ENCODE measurements at places on chromosomes 1 and 21.

- no peak for DNase-seq
Observed at GRCh38 chr1:21706151-21706835, 37.1 kb upstream of the RAP1GAP start.

GRCh38 chr1:223016890-223017289 lies 126.2 kb downstream of the TLR5 start:
- no peak for DNase-seq

GRCh38 chr1:169925505-169926482 lies 32.1 kb upstream of the SCYL3 start:
- DNase-seq = no peak

DNA sequence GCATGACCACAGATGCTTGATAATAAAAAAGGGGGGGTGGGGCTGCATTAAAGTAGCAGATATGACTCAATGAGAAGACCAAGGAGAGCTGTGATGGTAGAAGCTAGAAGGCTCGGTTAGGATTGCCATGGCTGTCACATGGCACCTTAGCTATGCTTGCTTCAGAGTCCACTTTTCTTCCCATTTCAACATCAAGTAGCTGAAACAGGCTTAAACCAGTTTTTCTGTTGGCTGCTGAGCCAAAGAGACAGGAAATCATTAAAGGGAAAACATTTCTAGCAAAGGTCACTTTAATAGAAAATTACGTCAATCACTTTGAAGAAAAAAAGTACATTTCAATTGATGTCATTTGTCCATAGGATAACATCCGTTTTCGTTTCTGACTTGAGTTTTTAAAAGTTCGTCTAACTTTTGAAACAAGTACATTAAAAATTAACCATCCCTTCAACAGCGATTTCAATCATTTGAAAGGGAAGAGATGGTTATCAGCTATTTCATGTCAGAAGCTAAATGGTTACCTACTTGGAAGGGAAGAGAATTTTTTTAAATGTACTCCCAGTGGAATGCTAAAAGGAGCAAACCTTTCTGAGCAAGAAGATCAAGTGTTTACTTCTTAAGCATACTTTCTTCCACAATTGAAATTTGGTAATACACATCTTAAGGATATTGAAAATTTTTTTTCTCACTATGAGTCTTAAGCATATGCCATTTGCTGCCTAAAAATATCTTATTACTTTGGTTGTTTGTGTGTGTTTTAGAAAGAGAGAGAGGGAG lies 488.1 kb upstream of the PRMT6 start:
- DNase-seq = no peak

DNA sequence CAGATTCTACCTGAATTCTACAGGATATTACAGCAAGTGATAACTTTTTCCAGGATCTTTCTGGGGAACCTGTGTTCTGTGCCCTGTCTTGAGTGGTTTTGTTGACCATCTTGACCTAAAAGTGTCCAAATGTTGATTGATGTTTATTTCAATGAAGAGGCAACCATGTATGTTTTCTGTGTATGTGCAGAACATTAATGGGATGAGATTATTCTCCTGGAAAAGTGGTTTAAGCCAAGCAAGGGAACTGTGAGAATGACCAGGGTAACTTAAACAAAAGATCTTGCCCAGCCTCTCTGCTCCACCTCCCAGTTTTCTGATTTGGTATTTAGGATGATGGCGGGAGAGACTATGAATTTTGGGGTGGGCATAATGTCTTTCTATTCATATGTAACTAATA lies 1.0 kb upstream of the SAMD13 start:
- no peak for DNase-seq

- no peak for DNase-seq
Observed at GRCh38 chr1:78092643-78093042, 46.9 kb downstream of the GIPC2 start.

DNA sequence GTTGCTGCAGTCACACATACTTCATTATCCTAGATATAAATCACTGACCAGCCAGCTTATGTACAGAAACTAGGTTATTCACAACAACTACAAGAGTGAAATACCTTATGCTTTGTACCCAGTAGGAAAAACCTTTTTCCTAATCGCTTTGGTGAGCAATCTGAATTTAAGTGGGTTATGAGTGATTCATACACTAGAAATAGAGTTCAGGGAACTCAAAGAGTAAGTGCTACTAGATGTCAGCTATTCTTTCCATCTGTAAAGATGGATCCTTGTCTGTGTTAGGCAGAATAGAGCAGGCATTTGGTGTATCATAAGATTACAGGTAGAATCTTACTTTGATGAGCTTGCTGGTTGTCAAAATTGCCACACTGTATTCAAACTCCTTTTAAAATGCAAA lies 101.9 kb downstream of the ZNF644 start:
- DNase-seq = no peak

- no peak for DNase-seq
Observed at GRCh38 chr1:19157653-19158052, 52.4 kb downstream of the UBR4 start.

DNA sequence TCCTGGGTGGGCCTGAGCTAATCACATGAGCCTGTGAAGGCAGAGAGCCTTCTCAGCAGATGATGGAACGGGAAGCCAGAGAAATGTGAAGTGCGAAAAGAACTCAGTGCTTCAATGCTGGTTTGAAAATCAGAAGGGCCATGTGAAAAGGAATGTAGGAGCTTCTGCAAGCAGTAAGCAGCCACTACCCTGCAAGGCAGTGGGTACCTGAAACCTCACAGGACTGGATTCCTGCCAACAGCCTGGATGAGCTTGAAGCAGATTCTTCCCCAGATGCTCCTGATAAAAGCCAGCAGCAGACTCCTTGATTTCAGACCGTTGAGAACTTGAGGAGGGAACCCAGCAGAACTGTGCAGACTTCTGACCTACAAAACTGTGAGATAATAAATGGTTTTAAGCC lies 158.6 kb downstream of the SYT2 start:
- DNase-seq = no peak

DNA sequence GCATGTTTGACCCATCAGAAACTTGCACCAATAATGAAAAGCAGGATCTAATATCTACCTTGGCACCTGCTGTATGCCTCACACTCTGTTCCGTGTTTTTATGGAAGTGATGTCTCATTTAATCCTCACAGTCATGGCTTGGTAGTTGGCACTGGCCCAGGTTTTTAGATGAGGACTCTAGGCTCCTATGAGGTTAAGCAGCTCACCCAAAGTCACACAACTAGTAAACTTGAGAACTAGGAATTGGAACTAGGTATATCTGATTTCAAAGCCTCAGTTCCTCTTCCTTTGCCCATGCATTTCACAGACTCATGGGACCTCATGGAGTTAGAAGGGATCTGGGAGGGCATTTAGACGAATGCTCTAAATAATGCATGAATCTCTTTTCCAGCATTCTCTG lies 21.3 kb upstream of the TARBP1 start:
- DNase-seq = no peak

DNA sequence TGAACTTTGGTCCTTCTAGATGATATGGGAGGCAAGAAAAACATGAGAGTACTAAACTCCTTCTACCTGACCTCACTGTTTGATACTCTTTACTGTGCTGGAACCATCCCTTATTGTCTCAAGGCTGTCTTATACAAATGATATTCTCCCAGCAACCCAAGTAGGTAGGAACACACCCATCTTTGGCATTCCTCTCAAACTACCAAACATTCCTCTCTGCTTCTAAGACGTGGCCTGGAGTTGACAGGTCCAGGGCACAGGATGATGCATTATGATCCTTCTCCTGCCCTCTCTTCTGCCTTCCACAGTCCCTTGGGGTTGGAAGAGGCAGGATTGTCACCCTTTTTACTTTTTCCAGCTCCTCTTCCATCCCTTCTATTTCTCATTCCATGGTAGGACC lies 90.5 kb downstream of the SPATA17 start:
- DNase-seq = no peak

DNA sequence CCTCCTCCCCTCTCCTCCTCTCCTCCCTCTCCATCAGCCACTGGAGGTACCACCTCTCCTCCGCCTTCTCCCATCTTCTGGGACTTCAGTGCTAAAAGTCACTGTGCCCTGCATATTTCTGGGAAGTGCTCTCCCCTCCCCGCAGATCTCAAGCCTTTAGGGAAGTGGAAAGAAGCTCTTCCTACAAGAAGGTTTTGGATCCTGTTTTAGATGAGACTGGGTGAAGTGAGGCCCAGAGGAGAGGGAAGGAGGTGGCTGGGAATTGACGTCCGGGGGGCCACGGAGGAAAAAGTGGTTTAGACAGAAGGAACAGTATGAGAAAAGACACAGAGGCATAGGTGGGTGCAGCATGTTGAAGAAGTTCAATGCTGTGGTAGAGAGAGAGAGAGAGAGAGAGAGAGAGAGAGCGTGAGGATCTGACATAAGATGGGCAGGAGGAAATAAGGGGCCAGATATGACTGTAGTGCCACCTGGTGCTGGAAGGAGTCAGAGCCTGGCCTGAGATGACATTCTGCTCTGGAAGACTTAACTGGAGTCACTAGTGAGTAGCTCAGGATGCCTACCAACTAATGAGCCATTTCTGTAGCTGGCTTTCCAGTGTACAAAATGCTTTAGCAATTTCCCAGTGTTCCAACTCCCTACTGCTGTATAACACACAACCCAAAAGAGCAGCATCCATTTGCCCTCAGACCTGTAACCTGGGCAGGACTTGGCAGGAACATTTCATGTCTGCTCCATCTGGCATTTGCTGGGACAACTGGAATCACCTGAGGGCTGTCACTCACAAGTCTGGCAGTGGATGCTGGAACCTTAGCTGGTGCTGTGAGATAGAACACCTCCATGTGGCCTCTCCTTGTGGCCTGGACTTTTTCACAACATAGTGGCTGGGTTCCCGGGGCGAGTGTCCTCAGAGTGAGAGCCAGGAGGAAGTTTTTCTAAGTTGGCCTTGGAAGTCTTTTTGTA lies 16.6 kb upstream of the ZSCAN20 start:
- DNase-seq = peak; percentile 66

DNA sequence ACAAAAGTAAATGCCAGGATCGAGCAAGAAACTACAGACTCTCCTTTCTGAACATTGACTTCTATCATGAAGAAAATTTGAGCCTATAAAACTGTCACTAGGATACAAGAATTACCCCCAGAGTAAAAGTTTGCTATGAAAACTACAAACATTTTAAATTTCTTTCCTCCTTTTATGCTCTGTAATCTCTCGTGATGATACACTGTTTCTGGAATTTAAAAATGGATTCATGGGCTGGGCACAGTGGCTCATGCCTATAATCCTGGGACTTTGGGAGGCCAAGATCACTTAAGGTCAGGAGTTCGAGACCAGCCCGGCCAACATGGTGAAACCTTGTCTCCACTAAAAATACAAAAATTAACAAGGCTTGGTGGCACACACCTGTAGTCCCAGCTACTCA lies 181.3 kb downstream of the ZNF281 start:
- no peak for DNase-seq

- no peak for DNase-seq
Observed at GRCh38 chr1:175414291-175414884, 221.8 kb upstream of the KIAA0040 start.

DNA sequence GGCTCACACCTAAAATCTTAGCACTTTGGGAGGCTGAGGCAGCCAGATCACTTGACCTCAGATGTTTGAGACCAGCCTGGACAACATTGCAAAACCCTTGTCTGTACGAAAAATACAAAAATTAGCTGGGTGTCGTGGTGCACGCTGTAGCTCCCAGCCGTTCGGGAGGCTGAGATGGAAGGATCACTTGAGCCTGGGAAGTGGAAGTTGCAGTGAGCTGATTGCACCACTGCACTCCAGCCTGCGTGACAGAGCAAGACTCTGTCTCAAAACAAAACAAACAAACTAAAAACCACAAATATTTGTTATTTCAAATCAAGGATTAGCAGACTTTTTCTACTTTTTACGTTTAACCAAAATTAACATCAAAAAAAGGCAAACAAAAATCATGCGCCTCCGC lies 31.3 kb downstream of the INKA2 start:
- no peak for DNase-seq

- DNase-seq = no peak
Observed at GRCh38 chr1:2378956-2379732, 12.2 kb downstream of the MORN1 start.

- DNase-seq = no peak
Observed at GRCh38 chr1:101207891-101208290, 28.9 kb upstream of the S1PR1 start.

DNA sequence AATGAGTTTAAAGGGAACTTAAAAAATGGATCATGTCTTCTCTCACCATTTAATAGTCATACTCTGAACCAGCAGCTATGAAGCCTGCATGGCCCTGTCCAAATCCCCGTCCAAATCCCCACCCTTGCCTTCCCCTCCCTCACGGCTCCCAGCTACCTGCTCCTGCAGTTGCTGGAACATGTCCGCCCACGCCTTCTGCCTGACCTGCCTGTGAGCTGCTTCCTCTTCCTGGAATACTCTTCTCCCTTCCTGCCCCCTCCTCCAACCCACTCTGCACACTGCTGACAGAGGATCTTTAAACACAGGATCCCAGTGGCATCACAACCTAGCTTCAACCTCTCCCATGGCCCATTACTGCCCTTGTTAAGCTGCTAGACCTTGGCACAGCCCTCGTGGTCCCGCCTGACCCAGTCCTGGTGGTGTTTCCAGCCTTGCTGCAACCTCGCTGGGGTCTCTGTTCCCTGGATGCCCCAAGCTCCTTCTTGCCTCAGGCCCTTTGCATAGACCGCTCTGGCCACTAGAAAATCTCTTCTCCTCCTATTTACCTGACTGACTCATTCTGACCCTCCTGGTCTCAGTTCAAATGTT lies 118.3 kb downstream of the PTPRU start:
- DNase-seq = no peak

- peak; percentile 44 for DNase-seq
Observed at GRCh38 chr1:7669559-7670311, 101.4 kb upstream of the VAMP3 start.

- no peak for DNase-seq
Observed at GRCh38 chr1:221724931-221725605, 16.8 kb downstream of the DUSP10 start.

DNA sequence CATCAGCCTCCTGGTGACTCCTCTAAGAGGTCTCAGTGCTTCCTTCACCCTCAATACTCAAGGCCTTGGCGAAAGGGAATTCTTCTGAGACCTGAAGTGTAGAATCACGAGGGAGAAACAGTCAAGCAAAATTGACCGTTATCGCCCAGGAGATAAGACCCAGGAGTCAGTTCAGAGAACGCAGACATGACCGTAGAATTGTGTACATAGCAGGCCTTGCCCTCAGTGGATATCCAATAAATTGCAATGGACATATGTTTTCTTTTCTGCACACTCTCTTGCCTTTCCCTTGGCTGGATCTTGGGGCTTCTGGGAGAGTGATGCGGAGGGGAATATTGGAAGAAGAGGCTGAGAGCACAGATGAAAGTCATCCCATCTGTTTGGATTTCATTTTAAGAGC lies 15.7 kb upstream of the ETS2 start:
- no peak for DNase-seq

GRCh38 chr1:155241069-155241679 lies 14.1 kb downstream of the ENTREP3 start:
- peak; percentile 88 for DNase-seq

DNA sequence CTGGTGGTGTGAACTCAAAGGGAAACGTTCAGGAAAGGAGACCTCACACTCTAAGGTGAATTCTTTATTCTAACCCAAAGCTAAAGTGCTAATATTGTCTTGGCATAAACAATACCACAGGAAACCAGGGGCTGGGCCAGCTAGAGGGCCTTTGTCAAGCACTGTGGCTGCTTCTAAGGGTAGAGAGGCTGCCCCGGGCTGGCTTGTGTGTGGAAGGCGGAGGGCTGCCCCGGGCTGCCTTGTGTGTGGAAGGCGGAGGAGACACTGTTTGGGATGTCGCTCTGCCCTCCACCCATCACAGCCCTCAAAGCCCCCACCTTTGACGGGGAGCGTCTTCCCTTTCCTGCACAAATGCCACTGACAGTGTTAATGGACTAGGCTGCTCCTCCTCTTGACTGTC lies 216.8 kb downstream of the TOMM20 start:
- peak; percentile 75 for DNase-seq

GRCh38 chr1:20982316-20982715 lies 194.4 kb downstream of the EIF4G3 start:
- DNase-seq = no peak

All from natural killer cell (primary cell).